LoVo (cell line): ENCODE measurements at places on chromosomes 11 and 22.

- DNase-seq = no peak
These were observed 7.3 kb upstream of the GTSE1 start for GRCh38 chr22:46289244-46289891.

- no peak for DNase-seq
These were observed 53.1 kb downstream of the CELSR1 start for GRCh38 chr22:46484156-46484860.

- DNase-seq = no peak
These were observed 56.5 kb downstream of the MIAT start for GRCh38 chr22:26713823-26714449.

DNA sequence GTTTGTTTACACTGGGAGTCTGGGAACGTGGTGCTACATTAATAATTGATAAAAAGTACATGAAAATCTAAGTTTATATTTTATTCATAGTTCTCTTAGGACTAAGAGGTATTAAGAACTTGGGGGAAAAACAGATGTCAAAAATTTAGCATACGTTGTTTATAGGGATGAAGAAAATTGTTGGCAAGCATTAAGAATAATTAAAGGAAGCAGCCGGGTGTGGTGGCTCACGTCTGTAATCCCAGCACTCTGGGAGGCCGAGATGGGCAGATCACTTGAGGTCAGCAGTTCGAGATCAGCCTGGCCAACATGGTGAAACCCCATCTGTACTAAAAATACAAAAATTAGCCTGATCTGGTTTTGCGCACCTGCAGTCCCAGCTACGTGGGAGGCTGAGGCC, 60.7 kb upstream of the ADORA2A start:
- no peak for DNase-seq

DNA sequence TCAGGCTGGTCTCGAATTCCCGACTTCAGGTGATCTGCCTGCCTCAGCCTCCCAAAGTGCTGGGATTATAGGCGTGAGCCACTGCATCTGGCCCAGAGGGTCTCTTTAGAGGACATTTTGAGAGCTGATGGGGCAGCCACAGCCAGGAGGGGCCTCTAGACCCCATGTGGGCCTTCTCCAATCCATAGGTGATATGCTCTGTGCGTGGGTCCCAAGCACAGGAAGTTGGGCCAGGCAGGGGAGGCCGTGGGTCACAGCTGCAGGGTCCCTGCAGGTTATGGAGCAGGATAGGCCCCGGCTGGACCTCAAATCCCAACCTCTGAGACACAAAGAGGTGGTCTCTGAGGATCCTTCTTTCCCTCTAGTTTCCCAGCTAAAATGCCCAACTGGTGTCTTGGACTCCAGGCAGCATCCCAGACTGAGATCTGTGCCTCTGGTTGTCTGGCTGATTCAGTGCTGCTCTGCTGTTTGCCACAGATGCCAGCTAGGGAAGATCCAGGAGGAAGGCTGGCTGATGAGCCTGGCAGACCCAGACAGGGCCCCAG, 1.5 kb downstream of the LRRC75B start:
- no peak for DNase-seq

GRCh38 chr11:105701098-105701497, 91.2 kb downstream of the GRIA4 start:
- DNase-seq = no peak

- peak; percentile 39 for DNase-seq
These were observed 15.4 kb downstream of the PPM1F start for GRCh38 chr22:21937041-21937820.

DNA sequence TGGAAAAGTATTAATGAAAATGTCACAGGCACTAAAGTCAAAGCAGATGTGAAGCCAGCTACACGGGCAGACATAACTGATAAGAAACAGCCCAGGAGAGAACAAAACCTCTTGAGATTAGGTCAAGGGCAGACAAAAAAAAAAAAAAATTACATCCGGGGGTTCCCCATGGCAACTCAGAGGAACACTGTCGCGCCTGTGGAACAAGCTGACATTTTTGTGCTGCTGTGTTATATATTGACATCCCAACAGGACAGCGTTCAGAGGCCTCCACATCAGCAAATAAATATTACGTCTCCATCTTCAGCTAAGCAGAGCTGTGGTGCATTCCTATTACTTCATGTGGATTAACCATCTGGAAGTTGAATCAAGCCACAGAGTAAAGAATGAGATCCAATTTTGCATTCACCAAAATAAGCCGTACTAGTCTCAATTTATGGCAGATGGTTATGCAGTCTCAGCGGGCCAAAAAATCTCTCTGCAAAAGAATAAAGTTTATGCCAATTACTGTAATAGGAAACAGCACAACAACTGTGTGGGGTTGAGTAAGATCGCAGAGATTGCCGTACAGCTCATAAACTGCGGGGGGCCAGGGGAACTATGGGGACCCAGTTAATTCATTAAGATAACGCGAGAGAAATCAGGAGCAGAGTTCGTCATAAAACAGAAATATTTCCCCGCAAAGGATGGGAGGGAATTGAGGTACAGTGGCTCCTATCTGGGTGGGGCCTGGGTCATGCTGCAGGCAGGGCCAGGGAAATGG, 41.3 kb upstream of the MN1 start:
- DNase-seq = no peak

DNA sequence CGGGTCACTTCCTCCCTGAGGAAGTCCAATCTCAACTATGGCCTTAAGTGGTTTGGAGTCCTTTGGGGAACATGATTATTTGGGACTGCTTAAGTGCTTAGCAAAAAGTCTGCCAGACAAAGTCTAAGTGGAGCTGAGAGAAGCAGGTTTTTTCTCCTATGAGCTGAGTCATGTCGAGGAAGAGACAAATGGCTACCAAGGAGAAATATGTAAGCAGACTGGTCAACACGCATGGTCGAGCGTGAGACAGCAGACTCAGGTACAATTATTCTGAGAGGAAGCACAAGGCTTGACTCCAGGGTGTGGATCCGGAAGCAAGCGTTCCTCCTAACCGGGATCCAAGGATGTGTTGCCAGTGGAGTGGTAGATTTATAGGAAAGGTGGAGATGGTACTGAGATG, 30.6 kb downstream of the UBASH3B start:
- no peak for DNase-seq

DNA sequence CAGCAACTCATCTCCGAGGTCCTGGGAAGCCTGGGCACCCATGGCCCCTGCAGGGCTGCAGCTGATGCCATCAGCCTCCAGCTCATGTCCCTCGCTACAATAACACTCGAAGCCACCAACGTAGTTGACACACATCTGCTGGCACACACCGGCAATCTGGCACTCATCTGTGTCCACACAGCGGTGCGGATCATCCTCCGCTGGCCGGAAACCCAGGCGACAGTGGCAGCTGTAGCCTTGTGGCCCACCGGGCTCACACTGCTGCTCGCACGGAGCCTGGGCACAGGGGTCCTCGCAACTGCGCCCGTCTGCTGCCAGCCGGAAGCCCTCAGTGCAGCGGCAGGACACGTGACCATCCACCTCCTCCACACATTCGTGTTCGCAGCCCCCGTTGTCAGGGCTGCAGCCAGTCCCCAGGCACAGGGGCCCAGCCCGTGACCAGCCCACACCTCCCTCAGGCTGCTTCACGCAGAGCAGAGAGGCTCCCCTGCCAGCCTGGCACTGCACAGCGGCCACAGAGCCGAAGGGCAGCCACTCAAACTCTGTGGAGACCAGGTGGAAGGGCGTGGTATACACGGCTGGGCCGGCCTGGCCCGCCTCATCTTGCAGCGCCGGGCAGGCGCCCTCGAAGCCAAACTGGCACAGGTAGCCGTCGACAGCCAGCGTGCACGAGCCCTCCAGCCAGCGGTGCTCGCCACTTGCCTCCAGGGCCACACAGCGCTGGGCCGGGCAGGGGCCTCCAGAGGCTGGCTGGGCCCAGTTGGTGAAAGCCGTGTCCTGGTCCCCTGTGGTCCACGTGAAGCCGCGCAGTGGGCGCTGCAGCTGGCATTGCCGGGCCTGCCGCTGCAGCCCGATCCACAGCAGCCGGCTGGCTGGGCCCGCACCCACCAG, 678 bp downstream of the CD248 start:
- DNase-seq = no peak

- no peak for DNase-seq
These were observed 92.7 kb upstream of the TBCEL start for GRCh38 chr11:120931057-120931779.

DNA sequence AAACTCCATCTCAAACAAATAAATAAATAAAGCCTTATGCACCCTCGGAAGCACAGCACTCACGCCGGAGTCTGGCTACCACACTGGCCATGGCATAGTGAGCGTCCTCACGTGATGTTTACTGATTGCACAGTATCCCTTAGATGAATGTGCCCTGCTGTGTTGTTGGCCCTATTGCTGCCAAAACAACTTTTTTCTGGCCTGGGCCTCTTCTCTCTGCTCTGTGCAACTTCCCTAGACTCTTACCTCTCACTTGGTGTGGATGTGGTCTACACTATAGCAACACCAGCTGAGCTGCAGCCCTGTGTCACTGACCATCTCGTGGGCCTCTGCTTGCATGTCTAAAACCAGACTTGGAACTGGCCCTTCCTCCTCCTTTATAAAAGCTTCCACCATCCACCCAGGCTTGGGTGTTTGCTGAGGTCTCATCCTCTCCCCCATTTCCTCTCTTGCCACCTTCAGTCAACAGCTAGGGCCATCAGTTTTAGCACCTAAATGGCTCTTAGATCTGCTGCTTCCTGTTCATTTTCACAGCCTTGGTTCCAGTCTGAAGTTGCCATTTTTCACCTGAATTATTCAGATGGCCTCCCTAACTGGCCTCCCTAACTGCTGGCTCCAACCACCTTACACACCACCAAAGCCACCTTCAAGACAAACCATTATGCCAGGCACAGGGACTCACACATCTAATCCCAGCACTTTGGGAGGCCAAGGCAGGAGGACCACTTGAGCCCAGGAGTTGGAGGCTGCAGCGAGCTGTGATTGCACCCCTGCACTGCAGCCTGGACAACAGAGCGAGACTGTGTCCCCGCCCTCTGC, 9.2 kb downstream of the ZNF74 start:
- DNase-seq = no peak

- DNase-seq = no peak
These were observed 88.0 kb upstream of the CHRM4 start for GRCh38 chr11:46479601-46480000.

GRCh38 chr11:130649801-130650200, 201.4 kb downstream of the ADAMTS15 start:
- DNase-seq = no peak

- no peak for DNase-seq
These were observed 46.5 kb downstream of the CHST1 start for GRCh38 chr11:45618897-45619296.

DNA sequence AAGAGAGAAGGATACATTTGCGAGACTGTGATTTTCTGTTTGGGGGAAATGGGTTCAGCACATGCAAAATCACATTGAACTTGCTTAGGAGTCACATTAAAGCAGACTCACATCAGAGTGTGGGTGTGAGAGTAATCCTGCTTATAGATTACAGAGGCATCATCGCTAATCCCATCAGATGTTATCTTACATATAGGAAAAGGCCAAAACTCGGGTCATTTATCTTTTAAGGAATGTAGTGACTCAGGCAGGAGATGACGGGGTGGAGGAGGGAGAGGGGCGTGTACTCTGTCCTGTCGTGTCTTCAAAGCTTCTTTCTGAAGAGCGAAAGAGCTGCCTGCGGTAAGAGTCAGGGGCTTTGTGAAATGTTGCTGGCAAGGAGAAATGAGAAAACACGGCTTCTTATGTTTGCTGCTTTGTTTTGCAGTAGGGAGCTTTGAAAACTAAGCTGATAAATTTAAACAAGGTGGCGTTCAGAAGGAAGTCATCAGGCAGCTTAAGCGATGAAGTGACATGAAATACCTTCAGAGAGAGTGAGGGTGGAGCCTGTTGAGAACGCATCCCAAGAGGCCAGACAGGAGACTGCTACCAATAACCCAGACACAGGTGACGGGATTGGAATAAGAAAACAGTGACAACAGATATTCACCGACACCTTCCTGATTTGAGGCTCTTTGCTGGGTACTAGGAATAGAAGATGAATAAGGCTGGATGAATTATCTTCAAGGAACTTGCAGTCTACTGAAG, 2.2 kb upstream of the C11orf16 start:
- DNase-seq = peak; percentile 66

- no peak for DNase-seq
These were observed 9.4 kb upstream of the PRR5 start for GRCh38 chr22:44692662-44693007.

DNA sequence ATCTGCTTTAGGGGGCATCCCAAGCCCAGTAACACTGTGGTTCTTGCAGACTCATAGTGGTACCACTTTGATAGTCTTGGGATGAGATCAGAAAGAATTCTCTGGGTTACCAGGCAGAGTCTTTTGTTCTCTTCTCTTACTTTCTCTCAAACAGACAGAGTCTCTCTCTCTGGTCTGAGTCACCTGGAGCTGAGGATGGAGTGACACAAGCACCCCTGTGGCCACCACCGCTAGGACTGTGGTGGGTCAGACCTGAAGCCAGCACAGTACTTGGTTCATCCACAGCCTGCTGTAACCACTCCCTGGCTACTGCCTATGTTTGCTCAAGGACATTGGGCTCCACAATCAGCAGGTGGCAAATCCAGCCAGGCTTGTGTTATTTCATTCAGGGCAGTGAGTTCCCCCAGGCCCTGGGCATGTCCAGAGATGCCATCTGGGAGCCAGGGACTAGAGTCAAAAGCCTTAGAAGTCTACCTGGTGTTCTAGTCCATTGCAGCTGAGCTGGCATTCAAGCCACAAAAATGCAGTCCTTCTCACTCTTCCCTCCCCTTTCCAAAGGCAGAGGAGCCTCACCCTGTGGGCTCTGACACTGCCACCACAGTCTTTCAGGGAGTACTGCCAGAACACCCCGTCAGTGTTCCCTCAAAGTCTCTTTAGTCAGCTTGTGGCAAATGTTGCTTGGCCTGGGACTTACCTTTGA, 29.9 kb downstream of the ENDOD1 start:
- peak; percentile 41 for DNase-seq

DNA sequence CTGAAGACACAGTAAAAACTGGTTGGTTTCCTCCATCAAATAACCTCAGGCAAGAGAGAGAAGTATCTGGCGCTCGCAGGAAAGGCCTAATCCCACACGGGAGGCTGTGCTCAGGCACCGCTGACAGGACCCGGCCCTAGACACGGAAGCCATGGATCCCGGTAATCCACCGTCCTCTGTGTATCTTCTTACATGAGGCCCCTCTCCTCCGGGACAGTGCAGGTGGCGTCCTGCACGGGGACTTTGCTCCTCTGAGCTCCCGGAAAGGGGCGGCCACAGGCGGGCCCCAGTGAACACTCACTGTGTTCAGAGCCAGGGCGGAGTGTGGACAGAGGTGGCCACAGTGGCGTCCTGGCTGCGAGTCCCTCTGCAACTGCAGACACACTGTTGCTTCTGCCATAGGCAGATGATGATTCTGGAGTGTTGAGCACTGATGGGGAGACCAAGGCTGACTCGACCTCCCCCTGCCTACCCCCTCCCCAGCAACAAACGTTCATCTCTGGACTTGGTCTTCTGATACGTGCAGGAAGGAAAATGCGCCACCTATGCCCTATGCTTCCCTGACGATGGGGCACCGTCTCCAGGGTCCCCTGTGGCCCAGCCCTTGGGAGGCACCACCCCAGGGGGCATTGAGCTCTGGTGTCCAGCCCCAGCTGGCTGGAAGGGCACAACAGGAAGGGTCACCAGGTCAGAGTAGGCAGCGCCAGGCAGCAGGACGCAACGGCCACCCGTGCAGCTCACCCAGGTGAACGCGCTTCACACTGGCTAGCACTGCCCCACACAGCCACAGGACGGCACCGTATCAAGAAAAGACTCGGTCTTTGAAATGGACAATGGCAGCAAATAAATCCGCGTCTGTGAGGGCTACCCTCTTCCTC, 95.7 kb downstream of the TRMU start:
- DNase-seq = no peak
